Stimulated activated CD4-positive, alpha-beta T cell treated with anti-CD3 and anti-CD28 coated beads, Interleukin-4, amount 100 ng/mL, for 24 hours (primary cell): ENCODE measurements at places on chromosomes 4 and X.
A peak's percentile ranks its signal among the peaks of the same experiment; 100 is the strongest.

DNA sequence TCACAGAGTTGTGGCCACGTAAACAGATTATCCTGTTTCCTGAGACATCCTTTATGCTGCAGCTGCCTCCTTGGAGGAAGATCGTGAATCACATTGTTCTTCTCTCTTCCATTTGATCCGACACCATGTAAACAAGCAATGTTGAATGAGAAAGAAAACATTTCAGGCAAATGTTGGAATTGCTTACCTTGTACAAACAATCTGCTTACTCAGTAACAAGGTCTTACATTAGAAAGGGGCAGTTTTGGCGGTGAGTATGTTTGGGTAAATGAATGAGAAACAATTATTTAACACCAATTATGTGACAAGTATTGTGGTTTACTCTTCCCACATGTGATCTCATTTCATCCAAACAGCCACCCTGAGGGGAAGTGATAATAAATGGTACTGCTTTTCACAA, 637.8 kb downstream of the RAB28 start:
- no peak for DNase-seq

DNA sequence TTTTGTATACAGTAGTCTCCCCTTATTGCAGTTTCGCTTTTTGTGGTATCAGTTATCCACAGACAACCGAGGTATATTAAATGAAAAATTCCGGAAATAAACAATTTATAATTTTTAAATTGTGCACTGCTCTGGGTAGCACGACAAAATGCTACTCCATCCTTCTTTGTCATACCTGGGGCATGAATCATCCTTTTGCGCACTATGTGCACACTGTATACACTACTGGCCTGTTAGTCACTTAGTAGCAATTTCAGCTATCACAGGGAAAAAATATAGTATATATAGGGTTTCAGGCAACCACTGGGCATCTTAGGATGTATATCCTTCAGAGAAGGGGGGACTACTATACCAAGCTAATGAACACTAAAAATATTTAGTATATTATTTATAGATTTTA, 198.8 kb upstream of the FAT4 start:
- no peak for DNase-seq

- DNase-seq = no peak
These were observed 103.8 kb upstream of the HPF1 start for GRCh38 chr4:169861593-169861992.

DNA sequence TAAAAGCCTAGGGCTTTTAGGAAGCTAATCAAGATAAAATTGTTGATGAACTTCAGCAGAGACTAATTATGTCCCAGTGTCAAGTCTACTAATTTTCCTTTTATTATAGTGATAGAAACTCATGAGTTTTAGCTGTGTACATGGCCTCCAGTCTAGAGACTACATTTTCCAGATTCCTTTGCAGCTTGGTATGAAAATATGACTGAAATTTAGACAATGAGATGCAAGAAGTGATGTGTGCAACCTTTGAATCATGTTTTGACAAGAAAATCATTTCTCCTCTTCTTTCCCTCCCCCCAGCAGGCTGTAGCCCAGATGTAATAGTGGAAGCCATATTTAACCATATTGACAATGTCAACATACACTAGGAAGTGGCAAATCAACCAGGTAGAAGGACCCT, 30.3 kb upstream of the IL13RA2 start:
- DNase-seq = no peak

GRCh38 chrX:68746988-68747387, 81.8 kb upstream of the EFNB1 start:
- no peak for DNase-seq

DNA sequence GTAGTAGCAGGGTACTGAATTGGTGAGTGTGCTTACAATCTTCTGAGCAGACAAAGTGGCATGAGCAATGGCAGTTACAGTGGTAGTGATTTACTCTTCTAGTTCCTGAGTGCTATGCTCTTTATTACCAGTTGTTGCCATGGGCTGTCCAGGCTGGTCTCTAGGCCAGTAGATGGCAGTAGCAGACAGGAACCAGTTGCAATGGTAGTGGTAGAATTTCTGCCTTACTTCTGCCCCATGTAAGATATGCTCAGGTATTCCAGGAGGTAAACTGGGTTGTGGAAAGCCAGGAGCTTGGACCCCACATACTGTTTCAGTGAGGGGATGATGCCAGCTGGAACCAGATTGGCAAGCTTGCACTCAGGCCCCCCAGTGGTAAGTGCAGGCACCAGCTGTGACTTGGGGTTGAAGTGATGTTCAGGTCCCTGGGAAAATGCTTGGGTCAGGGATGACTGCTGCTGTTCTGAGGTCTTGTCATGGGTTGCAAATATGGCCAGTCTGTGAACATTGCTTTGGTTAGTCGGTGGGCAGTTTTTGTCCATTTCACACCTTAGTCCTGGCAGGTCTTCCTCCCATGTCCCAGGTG, 63.0 kb upstream of the ZXDB start:
- no peak for DNase-seq

DNA sequence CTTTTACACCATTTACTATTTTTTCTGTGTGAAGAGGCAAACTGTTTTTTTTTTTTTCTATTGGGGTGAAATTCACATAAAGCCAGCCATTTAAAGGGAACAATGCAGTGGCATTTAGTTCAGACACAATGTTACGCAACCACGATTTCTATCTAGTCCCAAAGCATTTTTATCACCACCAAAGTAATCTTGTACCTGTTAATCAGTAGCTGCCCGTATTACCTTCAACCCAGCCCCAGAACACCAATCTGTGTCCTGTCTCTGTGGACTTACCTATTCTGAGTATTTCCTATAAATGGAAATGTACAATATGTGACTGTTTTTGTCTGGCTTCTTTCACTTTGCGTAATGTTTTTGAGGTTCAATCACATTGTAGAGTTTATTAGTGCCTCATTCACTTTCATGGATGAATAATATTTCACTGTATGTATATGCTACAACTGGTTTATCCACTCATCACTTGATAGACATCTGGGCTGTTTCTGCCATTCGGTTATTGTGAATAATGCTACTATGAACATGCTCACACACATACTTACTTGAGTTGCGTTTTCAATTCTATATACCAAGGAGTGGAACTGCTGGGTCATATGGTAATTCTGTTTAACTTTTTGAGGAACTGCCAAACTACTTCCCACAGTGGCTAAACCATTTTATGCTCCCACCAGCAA, 116.2 kb downstream of the CDS1 start:
- no peak for DNase-seq

DNA sequence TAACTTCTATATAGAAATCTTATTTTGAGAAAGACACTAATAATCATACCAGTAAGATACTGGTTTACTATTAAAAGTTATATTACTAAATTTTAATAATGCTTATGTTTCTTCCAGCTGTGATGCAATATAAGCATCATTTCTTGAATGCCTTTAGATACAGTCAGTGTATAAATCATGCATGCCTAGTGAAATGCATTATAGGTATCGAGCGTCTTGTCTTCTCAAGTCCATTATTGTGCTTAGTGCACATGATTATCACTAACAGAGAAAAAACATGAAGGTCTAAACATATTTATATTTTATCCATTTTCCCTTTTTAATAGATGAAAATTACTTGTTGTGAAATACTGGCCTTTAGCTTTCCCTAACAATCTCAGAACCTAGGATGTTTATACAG, 1021.5 kb upstream of the AGA start:
- no peak for DNase-seq

- peak; percentile 13 for DNase-seq
These were observed 98.4 kb downstream of the ZNF827 start for GRCh38 chr4:145840162-145840768.

GRCh38 chr4:113007151-113007550, 42.3 kb upstream of the ANK2 start:
- DNase-seq = no peak

DNA sequence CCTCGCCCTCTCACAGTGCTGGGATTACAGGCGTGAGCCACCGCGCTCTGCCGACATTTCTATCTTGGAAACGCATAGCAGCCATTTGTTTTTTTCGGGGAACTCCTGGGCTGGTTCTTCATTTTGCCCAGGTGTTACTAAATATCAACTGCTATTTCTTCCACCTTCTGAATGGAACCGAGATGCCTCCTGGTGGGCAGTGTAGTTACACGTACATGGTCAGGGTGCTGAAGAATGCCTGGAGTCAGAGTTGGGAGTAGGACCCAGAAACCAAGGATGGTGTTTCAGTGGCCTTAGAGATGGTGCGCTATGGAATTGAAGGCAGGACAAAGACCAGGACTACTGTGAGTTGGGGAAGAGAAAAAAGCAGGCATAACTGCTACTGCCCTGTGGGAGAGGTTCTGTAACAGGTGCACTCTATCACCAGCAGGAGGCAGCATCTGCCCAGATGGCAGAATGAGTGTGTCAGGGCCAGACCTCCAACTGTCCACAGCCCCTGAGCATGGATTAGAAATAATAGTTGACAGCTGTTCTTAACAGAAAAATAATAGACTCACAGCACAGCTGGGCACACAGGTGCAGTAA, 81.7 kb downstream of the ZC4H2 start:
- peak; percentile 9 for DNase-seq

DNA sequence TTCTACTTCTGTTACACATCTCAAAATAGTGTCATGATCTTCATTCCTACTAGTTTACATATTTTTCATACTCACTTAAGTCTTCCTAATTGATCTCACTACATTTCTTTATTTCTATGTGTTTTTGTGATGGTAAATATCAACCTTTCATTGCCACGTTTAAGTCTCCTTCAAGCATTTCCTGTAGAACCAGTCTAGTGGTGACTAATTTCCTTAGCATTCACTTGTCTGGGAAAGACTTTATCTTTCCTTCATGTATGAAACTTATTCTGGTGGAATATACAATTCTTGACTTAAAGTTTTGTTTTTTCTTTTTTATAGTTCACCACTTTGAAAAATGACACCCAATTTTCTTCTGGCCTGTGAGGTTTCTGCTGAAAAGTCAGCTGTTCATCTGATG, 181.4 kb upstream of the NEIL3 start:
- no peak for DNase-seq

DNA sequence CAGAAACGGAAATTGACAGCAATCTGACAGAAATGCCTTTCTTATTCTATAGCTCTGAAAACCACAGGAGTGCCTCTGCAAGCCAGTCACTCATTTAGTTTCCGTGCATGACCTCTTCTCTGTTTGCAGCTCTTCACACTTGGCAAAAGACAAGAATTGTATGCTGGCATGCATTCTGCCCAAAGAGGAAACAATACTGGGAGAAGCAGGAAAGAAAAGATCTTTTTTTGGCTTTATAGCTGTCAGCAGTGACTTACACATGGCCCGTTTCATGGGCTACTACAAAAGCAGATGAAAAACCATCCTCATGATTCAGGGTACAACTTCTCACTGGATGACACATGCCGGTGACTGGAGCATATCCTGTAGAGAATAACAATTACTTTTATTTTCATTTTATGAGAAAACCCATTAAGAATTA, 249.4 kb downstream of the ADAMTS3 start:
- DNase-seq = no peak

- DNase-seq = no peak
These were observed 239.4 kb downstream of the FAM47A start for GRCh38 chrX:33892670-33893069.

- no peak for DNase-seq
These were observed 13.1 kb upstream of the AFF1 start for GRCh38 chr4:86921608-86922252.

- DNase-seq = no peak
These were observed 145.9 kb upstream of the GNPDA2 start for GRCh38 chr4:44872246-44872645.

- DNase-seq = no peak
These were observed 44.6 kb upstream of the LINC00632 start for GRCh38 chrX:140664939-140665338.
